Upper lobe of right lung (tissue), 1 donor: ENCODE measurements at places on chromosomes 12 and 14.

DNA sequence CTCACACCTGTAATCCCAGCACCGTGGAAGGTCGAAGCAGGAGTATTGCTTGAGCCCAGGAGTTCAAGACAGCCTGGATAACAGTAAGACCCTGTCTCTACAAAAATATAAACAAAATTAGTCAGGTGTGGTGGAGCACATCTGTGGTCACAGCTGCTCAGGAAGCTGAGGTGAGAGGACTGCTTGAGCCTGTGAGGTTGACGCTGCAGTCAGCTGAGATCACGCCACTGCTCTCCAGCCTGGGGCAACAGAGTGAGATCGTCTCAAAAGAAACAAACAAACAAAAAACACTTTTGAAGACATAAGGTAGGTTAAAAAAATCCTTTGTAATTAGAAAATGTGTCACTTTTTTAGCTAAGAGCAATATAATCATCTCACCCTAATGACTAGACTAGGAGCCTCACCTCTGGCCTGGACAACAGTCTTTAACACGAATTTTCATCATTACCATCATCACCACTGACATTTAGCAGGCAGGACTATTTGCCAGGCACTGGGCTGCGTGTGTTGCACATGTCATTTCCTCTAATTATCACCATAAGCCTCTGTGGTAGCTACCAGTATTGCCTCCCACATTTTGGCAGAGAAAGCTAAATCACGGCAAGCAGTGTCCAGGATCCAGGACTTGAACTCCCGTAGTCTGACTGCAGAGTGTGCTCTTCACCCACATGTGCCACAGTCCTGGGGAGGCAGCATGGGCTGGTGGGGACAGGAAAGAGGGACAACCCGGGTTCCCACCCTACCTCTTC is 4.6 kb upstream of the SYCP3 start:
- no peak for DNase-seq

DNA sequence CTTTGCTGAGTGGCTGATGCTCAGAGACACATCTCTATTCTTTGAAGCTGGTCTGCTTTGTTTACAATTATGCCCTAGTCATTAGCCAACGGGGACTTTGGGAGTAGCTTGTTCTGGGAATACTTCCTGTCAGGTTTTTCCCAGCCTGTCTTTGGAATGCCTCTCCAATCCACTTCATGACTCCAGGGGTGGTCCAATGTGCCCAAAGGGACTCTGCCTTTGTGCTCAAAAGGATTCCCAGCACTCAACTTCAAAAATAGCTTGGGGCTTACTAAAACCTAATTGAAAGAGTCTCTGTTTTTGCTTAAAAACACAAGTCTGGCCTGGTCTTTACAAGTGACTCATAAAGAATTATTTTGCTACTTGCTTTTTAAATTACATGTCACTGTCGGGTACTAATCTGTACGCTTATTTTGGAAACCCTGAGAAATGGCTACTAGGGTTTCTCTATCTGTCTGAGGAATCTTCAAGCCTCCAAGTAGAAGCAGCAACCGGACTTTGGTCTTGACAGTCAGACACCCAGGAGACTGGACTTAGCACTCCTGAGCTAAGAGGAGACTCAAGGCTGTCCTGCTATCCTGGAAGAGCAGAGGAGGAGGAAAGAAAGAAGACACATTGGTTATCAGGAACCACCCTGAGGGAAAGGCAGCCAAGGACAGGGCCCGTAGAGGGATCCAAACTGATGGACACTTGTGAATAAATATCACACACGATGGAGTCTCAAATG is 20.7 kb downstream of the PHLDA1 start:
- no peak for DNase-seq

DNA sequence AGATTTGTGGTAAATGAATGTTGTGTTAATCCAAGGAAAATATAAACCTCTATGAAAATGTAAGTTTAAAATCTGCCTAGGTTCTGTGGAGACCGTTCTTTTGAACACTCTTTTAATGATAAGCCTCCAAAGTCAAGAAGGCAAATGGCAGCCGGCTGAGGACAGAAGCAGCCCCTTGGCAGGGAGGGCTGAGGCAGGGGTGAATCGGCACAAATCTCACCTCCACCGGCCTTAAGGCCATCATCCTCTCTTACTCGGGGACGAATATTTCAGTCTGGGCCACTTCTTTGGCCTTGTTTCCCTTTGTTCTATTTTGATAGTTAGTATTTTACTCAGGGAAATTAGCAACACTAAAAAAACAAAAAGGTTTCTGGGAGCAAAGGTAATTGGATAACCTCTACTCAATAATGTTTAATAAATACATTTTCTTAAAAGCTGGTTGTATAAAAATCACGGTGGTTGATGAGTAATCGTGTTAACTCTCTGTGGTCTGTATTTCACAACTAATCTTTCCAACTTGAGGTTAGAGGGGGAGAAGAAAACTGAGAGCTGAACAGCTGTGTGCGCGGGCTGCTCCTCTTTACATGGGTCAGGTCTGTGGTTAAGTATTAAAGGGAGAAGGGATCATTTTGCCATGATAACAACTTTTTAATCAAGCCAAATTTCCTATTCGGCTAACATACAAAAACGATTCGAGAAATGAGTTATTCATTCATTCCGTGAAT is 18.6 kb downstream of the LGMN start:
- no peak for DNase-seq

DNA sequence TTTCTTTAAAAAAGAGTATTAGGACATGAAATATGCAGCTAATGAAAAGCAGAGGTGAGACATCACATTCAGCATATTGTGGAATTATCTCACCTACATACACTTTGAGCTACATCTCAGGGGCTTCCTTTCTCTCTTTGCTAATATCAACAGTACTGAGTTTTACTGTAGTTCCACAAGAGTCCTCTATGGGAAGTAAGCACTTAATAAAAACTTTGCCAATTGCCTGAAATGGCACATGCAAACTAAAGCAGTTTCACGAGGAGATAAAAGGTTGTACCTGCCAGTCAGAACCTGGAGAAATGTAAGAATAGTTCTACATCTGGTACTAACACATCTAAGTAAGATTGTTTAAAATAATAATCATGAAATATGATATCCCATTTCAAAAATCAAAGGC is 73.5 kb upstream of the GPHB5 start:
- DNase-seq, result no peak

DNA sequence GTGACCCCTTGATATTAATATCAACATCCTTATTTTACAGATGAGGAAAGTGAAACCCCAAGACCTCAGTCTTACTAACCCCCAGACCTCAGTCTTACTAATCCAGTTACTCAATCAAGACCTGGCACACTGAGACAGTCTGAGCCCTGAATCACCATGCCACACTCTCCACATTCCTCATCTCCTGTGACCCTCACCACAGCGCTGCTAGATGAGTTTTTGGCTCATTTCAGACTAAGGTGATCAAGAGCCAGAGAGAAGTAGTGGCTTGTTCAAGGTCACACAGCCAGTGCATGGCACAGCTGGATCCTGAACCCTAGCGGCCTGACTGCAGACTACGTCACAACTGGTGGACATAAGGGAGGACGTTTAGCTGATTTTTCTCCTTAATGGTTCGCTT is 579.2 kb downstream of the BCL11B start:
- DNase-seq, result no peak

- DNase-seq, result no peak
These were observed 52.8 kb upstream of the STXBP6 start for GRCh38 chr14:25102788-25103187.

GRCh38 chr12:4763549-4763948 is 43.3 kb downstream of the GALNT8 start:
- DNase-seq, result peak; percentile 66

DNA sequence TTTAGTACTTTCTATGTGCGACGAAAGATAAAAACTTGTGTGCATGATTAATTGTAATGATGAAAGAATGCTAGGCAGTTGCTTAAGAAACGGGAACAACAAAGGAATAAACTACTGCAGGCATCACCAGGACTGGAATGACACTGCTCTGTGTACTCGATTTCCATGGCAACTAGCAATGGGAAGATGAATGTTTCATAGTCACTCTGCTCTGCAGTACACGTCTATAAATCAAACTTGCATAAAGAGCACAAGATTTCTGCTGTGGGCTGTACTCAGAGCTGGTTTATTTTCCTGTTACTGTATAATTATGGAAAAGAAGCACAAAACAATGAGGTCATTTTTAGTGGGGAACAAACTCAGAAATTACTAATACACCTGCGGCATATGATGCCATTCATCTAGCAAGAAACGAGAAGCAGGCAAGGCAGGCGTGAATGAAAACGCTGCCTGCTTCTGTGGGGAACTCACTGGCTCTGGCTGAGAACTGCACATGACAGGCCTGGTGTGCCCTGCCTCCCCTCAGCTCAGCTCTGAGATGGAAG is 41.8 kb downstream of the EFCAB11 start:
- no peak for DNase-seq

GRCh38 chr12:53160673-53161072 is 19.8 kb upstream of the ZNF740 start:
- DNase-seq, result no peak

- DNase-seq, result no peak
These were observed 1200.2 kb downstream of the LRFN5 start for GRCh38 chr14:42806909-42807315.

- DNase-seq, result no peak
These were observed 191.3 kb downstream of the AACS start for GRCh38 chr12:125256634-125256936.

GRCh38 chr14:69291891-69292561 is 32.1 kb downstream of the GALNT16 start:
- DNase-seq, result no peak

- DNase-seq, result no peak
These were observed 257.3 kb upstream of the PLEKHG7 start for GRCh38 chr12:92445253-92446082.

DNA sequence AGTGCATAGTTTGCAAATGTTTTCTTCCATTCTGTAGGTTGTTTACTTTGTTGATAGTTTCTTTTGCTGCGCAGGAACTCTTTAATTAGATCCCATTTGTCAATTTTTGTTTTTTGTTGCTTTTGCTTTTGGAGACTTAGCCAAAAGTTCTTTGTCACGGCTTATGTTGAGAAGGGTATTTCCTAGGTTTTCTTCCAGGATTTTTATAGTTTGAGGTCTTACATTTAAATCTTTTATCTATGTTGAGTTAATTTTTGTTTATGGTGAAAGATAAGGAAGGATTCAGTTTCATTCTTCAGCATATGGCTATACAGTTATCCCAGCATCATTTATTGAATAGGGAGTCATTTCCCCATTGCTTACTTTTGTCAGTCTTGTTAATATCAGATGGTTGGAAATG is 51.9 kb downstream of the SYNE2 start:
- DNase-seq, result no peak

- no peak for DNase-seq
These were observed 21.9 kb upstream of the PTGR2 start for GRCh38 chr14:73829526-73830431.

DNA sequence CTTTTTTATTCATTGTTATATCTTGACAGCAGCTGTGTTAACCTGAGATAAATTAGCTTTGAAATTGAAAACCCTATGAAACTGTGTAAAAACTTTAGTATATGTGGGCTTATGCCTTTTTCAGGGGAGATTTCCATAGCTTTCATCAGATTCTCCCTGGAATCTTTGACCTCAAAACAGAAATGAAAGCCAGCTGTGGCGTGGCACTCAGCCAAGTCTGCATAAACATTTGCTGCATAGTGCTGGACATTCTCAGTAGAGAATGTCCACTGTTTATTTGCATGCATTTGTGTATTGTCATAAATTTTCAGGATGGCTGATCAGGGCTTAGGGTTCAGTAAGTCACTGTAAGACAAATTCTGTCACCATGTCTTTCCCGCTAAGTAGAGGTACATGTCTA is 115.3 kb upstream of the NAP1L1 start:
- no peak for DNase-seq

GRCh38 chr12:108597559-108598471 is at the start of gene TMEM119:
TMEM119 (minus strand) TSS chr12:108598084; CDS start chr12:108592383, 5,701 bp downstream.
- DNase-seq, result no peak

GRCh38 chr12:99121546-99121945 is 476.5 kb downstream of the APAF1 start:
- no peak for DNase-seq

- peak; percentile 82 for DNase-seq
These were observed 365 bp upstream of the CCDC88C start for GRCh38 chr14:91417983-91418386.

GRCh38 chr12:58671196-58671595 is 249.1 kb downstream of the LRIG3 start:
- DNase-seq, result no peak

DNA sequence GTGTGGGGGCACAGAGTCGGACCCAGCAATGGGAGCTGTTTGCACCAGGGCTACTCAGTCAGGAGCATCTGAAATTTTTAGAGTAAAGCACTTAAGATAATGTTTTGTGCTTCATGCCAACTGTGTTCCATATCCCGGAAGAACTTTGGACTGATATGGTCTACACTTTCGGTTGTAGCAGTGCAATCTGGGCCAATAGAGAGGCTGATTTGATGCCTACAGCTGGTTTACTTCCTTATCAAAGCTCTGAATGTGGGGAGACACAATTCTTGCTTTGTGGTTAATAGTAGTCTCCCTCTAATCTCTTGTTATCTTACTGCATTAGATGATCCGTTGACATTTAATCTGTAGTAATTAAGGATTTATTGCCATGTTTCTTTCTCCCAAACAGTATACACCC is 7.8 kb upstream of the VDR start:
- no peak for DNase-seq

GRCh38 chr12:108670066-108670631 is 36.5 kb upstream of the SELPLG start:
- DNase-seq, result no peak

DNA sequence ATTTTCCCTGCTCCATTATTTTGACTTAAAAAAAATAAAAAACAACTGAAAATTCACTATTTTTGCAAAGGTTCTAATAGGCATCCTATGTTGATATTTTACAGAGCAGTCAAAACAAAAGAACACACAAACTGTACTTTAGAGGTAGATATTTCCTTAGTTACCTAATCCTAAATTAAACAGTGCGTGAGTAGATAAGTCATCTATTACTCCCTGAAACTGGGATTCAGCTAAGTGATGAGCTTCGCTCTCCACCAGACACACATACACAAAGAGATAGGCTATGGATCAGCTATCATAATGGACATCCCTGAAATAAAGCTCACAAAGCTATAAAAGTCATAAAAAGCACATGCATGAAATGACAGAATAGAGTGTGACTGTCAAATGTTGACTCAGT is 398.7 kb downstream of the SOX5 start:
- DNase-seq, result no peak

DNA sequence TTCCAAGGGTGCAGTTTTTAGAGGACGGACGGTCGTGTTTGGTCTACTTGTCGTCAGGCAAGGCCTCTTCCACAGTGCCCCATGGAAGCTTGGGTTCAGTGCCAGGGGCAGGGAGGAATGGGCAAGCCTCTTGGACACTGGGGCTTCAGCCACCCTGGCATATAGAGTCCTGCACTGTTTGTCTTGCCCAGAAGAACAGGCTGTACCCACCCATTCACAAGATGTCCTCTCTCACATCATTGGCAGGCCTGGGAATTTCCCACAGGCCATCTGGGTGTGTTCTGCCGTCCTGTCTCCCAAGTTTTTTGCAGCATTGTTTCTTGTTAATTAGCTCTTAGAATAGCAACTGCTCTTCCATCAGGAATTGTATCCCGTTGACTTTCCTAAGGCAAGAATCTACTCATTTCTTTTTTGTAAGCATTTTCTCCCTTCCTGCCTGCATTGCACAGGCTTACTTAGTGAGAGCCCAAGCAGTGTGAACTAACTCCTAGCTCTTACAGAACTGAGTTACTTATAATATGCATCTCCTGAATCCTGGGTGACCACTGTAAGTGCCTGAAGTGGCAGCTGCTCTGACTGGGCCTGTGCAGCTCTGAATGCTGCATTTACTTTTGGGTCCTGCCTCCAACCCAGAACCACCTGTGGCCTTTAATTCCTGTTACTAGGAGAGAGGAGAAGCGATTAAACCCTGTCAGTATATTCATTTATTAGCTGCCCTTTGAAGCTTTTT is 149.4 kb upstream of the HIF1A start:
- no peak for DNase-seq
